ENCODE measurements at places on chromosomes 6 and 20. TPM values are rescaled to one million over a fixed set of nuclear protein-coding genes. Genes with fewer than 3 reads are reported as not detected.
A peak's percentile ranks its signal among the peaks of the same experiment; 100 is the strongest.

DNA sequence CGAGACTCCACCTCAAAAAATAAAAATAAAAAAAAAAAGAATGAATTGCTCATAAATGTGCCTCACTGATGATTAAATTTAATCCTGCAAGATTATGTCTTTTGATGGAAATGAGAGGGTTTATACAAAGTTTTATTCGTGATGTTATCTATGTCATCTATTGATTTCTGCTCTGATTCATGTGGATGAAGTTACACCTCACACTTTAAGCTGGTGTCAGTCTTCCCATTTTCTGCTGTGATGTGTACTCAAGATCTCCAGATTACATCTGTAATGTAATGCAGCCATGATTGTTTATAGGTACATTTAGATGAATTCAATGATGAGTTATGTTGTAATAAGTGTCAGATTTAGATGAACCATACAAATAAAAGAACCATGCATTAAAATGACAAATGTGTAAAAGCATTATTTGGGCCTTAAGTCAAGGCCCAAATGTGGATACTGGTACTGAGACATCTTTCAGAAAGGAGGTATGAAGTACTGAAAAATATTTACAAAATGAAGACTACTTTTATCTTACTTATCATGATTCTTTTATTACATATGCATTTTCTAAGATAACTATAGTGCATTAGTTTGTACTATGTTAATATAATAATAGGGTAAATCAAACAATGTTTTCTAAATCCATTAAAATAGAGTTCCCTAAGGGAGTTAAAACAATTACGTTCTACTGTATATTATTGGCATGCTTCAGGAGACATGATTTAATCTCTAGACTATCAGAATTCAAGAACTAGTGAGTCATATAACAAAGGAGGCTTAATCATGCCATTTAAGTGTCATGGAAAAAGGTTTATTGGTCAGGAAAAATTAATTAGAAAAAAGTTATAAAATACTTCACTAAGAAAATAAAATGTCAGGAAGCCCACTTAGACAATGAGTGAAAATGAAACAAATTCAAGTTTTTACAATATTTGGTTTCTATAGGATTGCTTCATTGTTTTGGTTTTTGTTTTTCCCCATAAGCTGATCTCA lies 34.5 kb downstream of the HCRTR2 start:
- DNase-seq = no peak

The CAGE1 gene
- 0.25 TPM for total RNA-seq

DNA sequence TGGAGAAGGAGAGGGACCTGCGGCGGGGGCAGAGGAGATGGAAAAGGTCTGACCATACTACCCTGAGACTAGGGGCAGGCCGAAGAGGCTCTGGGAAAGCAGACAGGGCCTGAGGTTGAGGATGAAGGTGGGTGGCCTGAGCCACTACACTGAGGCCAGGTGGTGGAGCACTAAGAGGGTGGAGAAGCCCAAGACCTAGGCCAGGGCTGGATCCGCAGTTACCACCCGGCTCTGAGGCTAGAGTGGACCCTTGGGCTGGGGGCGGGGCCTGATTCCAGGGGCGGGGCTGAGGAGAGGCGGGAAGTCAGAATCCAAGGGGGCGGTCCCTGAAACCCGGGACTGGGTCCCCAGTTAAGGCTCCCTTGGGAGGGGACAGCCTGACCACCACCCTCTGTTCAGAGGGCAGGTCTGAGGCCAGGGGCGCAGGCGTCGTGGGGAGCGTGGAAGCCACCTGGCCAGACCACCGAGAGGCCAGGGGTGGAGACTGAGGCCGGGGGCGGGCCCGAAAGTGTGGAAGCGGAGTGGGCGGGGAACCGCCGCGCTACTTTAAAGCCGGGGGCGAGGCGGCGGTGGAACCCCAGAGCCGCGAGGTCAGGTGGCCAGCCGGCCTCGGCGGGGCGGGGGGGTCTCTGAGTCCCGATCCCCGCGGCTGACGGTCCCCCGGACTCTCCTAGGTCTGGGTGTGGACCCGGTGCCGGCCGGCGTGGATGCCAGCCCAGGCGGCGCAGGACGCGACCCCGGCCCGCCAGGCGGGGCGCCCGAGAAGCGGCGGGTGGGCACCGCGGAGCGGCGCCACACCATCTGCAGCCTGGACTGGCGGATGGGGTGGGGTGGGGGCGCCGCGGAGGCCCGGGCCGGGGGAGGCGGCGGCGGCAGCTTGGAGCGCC lies 8.3 kb downstream of the CCM2L start:
- DNase-seq = peak; percentile 44

The SLC17A3 gene
- 2.5 TPM for total RNA-seq

GRCh38 chr6:157657754-157658153 lies 165.3 kb upstream of the SNX9 start:
- no peak for DNase-seq

- DNase-seq = no peak
Observed at GRCh38 chr20:1906361-1907051, 11.3 kb downstream of the SIRPA start.

DNA sequence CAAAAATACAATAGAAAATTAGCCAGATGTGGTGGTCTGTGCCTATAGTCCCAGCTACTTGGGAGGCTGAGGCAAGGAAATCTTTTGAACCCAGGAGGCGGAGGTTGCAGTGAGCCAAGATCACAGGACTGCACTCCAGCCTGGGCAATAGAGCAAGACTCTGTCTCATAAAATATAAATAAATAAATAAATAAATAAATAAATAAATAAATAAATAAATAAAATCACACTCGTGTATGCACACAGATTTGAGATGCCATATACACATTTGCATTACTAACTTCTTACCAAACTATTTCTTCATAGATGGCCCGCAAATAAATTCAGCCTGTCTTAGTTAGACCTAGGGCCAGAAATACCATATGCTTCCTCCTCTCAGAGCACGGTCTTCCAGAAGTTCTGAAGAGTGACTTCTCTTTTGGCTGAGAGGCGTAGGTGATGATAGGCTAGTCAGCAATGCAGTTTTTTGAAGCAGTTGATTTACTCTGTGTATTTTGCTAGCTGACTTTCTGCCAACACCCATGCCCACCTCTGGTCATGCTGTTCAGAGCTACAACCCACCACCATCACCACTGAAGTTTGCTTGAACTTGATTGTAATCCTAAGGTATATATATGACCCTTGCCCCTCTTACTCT lies 150.1 kb downstream of the SASH1 start:
- no peak for DNase-seq
